CD8-positive, alpha-beta memory T cell (primary cell): ENCODE measurements at places on chromosomes 5 and 9. TPM values are rescaled to one million over a fixed set of nuclear protein-coding genes. Genes with fewer than 3 reads are reported as not detected.

GRCh38 chr5:58106754-58107410 lies 353.0 kb downstream of the PLK2 start:
- H3K36me3 ChIP-seq = no peaks in the 10 kb centered on the region
- H3K4me3 ChIP-seq = no peak overlapping the region
- H3K4me1 ChIP-seq = no peaks in the 10 kb centered on the region
- DNase-seq = no peak

- H3K27me3 ChIP-seq = no peaks in the 10 kb centered on the region
- H3K36me3 ChIP-seq = no peaks in the 10 kb centered on the region
- H3K4me3 ChIP-seq = no peak overlapping the region
- H3K27ac ChIP-seq = no peak overlapping the region
Measured at GRCh38 chr5:126398791-126399190, 24.4 kb upstream of the GRAMD2B start.

DNA sequence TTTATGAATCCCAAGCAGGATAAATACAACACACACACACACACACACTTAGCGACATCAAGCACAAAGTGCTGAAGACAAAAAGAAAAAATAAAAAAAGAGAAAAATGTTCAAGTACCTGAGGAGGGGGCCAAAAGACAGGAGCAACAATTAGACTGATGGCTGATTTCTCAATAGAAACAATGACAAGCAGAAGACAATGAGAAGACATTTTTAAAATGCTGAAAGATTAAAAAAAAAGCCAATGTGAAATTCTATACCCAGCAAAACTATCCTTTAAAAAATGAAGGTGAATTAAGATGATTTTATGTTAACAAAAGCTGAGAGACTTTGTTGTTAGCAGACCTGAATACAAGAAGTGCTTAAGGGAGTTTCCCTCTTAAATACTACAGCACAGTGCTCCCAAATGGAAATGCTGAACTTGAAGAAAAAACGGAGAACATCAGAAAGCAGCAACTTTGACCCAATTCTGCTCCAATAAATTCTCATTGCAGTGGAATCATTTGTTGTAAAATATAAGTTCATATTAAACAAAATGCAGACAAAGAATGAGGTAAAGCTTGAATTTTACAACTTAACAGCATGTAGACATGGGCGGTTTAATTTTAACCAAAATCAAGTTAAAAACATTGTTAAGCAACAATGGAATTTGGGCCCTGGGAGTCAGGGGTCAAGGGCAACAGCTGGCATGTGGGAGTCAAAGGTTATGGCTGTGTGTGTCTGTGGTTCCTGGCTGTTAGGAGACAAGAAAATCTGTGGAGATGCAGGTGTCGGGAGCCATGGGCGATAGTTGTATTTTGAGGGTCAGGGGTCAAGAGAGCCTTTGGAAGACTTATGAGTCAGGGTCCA lies 776 bp upstream of the RANBP17 start:
- H3K27me3 ChIP-seq = no peaks in the 10 kb centered on the region
- no peaks in the 10 kb centered on the region for H3K36me3 ChIP-seq
- H3K27ac ChIP-seq = no peak overlapping the region
- H3K4me1 ChIP-seq = no peaks in the 10 kb centered on the region
- H3K4me3 ChIP-seq = no peak overlapping the region
- no peak for DNase-seq

Gene MRPL22
- 88.5 TPM for polyA plus RNA-seq

Gene FREM1
- not detected for polyA plus RNA-seq

Gene BARHL1
- not detected for polyA plus RNA-seq

Gene COL5A1
- polyA plus RNA-seq = 0.43 TPM

Gene SEMA5A
- not detected for polyA plus RNA-seq

- H3K27ac ChIP-seq = no peak overlapping the region
- H3K4me1 ChIP-seq = no peaks in the 10 kb centered on the region
- H3K27me3 ChIP-seq = peaks cover 4% of the 10 kb centered on the region
- no peak for DNase-seq
Measured at GRCh38 chr9:134601764-134602163, 39.8 kb upstream of the COL5A1 start.

Gene CNTRL
- polyA plus RNA-seq = 24.6 TPM

DNA sequence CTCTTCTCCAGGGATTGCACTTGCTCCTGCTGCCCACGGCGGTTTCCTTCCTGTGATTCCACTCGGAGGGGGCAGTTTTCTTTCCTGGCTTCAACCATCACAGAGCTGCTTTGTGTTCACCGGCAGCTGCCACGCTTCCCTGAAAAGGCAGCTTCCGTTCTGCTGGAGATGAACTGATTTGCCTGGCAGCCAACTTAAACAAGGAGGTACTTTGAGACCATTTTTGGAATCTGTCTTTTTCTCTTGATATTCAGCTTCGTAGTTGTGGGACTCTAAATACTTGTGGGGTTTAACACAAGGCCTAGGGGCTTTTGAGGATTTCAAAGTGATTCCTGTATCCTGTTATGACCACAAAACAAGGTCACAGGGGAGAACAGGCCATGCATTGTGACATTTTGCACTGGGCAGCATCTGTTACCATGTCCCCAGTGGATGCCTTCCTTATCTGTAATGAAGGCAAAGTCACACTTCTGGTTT lies 192.0 kb downstream of the MTRR start:
- H3K36me3 ChIP-seq = no peaks in the 10 kb centered on the region
- H3K27ac ChIP-seq = no peak overlapping the region
- no peak overlapping the region for H3K4me3 ChIP-seq
- no peaks in the 10 kb centered on the region for H3K27me3 ChIP-seq
- no peaks in the 10 kb centered on the region for H3K4me1 ChIP-seq
- DNase-seq = no peak

DNA sequence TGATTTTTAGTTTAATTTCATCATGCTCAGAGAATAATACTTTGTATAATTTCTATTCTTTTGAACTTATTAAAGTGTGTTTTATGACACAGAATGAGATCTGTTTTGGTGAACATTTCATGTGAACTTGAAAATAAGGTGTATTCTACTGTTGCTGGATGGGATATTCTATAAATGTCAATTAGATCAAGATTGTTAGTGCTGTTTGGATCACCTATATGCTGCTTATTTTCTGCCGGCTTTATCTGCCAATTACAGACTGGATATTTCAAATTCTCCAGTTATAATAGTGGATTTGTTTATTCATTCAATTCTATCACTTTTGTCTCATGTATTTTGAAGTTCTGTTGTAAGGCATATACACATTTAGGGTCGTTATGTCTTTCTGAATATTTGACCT lies 720.7 kb upstream of the RIOK2 start:
- no peak overlapping the region for H3K27ac ChIP-seq
- H3K4me1 ChIP-seq = no peaks in the 10 kb centered on the region
- H3K36me3 ChIP-seq = no peaks in the 10 kb centered on the region
- DNase-seq = no peak
- no peak overlapping the region for H3K4me3 ChIP-seq

DNA sequence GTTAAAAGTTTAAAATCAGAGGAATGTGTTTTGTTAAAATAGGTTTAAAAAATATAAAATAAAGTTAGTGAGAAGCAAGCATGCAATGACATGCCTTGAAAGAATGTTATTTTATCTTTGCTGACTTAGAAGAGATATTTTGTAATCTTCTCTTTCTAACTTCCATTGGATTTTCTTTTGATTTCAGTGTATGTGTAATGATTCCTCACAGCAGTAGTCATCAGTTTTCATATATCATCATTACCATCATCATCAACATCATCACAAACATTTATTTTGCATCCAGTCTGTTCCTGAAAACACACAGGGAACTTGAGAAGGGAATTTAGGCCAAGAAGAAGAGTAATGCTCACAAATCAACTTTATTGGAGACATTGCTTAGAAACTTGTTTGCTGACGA lies 699.6 kb downstream of the TAF11L14 start:
- no peaks in the 10 kb centered on the region for H3K36me3 ChIP-seq
- no peak overlapping the region for H3K27ac ChIP-seq
- no peak for DNase-seq
- H3K27me3 ChIP-seq = no peaks in the 10 kb centered on the region
- H3K4me3 ChIP-seq = no peak overlapping the region

Gene PCDHGA6
- polyA plus RNA-seq = 0.06 TPM

DNA sequence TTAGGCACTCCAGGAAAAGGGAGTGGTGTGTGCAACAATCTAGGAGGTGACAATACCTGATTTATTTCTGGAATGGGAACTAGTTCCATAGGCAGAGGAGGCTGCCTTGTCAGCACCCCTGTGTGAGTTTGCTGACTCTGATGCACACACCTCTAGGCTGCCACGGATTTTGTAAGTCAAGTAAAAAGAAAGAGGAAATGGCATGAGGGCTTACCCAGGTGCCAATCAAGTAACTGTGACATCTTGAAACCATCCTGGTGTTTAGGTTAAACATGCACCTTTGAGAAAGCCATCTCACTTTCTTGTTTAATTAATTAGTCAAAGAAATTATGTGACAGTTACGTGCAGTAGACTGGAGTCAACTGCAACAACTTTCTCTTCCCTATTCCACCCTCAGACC lies 32.3 kb upstream of the FAM81B start:
- H3K36me3 ChIP-seq = no peaks in the 10 kb centered on the region
- H3K27ac ChIP-seq = no peak overlapping the region
- DNase-seq = no peak
- no peaks in the 10 kb centered on the region for H3K4me1 ChIP-seq
- H3K27me3 ChIP-seq = no peaks in the 10 kb centered on the region

Gene TOPORS
- polyA plus RNA-seq = 26.1 TPM

DNA sequence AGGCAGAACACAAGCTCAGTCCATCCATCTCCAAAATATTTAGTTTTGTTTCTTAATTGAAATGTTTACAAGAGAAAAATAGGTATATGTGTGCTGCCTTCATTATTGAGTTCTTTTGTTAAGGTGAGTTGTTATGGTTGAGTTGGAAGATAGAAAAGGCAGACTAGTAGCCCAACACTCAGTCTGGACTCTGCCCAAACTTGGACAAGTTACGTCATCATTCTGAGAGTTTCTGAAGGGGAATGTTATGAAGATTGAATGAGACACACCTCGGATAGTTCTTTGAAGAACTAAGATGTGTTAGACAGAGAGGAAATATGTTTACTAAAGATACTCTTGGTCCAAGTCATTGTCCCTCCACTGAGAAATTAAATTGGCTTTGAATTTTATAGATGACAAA lies 245.5 kb downstream of the KCTD16 start:
- H3K27ac ChIP-seq = no peak overlapping the region
- no peak overlapping the region for H3K4me3 ChIP-seq
- no peaks in the 10 kb centered on the region for H3K4me1 ChIP-seq
- no peak for DNase-seq

Gene PCDHGC5
- polyA plus RNA-seq = not detected

DNA sequence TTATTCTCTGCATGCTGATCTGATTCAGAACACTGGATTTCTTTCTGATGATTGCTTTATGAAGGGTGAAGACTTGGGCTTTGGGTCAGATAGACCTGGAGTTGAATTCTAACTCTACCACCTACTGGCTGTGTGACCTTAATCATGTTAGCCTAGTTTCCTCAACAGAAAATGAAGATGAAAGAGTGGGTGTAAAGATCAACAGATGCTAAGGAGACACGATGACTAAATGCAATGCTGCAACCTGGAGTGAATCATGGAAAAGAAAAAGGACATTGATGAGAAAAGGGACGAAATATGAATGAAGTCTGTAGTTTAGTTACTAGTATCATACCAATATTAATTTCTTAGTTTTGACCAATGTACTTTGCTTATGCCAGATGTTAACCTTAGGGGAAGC lies 27.8 kb upstream of the DENND1A start:
- no peaks in the 10 kb centered on the region for H3K4me1 ChIP-seq
- no peak overlapping the region for H3K27ac ChIP-seq
- no peak overlapping the region for H3K4me3 ChIP-seq
- H3K36me3 ChIP-seq = no peaks in the 10 kb centered on the region
- no peaks in the 10 kb centered on the region for H3K27me3 ChIP-seq
- DNase-seq = no peak

Gene F2RL2
- polyA plus RNA-seq = 0.49 TPM

- H3K27ac ChIP-seq = no peak overlapping the region
- no peaks in the 10 kb centered on the region for H3K27me3 ChIP-seq
- no peaks in the 10 kb centered on the region for H3K36me3 ChIP-seq
- no peak for DNase-seq
- no peak overlapping the region for H3K4me3 ChIP-seq
- no peaks in the 10 kb centered on the region for H3K4me1 ChIP-seq
Measured at GRCh38 chr9:134988706-134989105, 71.0 kb upstream of the FCN1 start.

Gene GALNT12
- 5.2 TPM for polyA plus RNA-seq

DNA sequence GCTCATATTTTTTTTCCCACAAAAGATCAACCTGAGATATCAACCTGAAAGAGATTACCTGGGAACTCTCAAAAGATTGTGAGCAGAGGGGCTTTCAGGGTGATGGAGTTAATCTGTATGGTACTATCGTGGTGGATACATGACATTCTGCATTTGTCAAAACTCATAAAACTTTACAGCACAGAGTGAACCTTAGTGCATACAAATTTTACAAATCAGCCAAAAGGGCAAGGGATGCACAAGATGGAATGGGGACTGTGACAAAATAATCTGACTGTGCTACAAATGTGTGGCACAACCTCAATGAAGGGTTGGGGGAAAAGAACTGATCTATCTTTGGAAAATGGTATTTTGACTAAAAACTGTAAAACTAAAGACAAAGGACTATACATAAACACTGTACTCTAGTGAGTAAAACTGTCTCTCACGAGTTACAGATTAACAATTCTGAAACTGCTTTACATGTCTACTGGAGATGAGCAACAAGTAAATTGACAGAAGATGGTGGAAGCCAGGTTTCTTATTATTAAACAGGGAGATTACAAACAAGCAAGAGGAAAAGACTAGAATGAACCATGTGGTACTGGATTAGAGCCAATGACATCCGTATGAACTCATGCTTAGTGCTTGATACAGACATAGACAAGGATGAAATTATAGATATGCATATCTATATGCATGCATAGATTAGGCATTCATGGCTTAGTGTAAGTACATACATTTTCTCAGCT lies 24.8 kb upstream of the RLN1 start:
- no peaks in the 10 kb centered on the region for H3K36me3 ChIP-seq
- H3K27me3 ChIP-seq = no peaks in the 10 kb centered on the region
- H3K4me3 ChIP-seq = no peak overlapping the region
- no peaks in the 10 kb centered on the region for H3K4me1 ChIP-seq
- DNase-seq = no peak
- H3K27ac ChIP-seq = no peak overlapping the region

Gene NUTM2G
- polyA plus RNA-seq = 0.14 TPM

- H3K4me1 ChIP-seq = peaks cover 27% of the 10 kb centered on the region
- no peaks in the 10 kb centered on the region for H3K27me3 ChIP-seq
- peak overlapping the region; percentile 48 for H3K4me3 ChIP-seq
- no peaks in the 10 kb centered on the region for H3K36me3 ChIP-seq
Measured at GRCh38 chr9:129270903-129271431, 92.9 kb upstream of the IER5L start.

DNA sequence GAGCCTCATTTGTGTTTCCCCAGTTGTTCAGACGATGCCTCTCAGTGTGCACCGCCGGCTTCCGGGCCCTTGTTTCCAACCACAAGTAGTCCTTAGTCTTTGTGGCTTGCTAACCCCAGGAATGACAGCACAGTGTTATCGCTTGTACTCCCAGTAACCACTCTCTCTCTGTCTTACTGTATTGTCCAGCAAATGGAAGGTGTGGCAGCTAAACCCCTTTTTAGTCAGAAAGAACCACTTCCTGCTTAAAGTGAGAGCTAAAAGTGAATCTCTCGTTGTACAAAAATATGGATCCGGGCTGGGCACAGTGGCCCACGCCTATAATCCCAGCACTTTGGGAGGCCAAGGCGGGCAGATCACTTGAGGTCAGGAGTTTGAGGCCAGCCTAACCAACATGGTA lies 61.3 kb downstream of the ENC1 start:
- no peak overlapping the region for H3K4me3 ChIP-seq
- peak; percentile 43 for DNase-seq
- H3K27ac ChIP-seq = no peak overlapping the region
- H3K27me3 ChIP-seq = no peaks in the 10 kb centered on the region
- H3K36me3 ChIP-seq = no peaks in the 10 kb centered on the region
- peaks cover 40% of the 10 kb centered on the region for H3K4me1 ChIP-seq

Gene POU5F2
- 0.02 TPM for polyA plus RNA-seq
